G401 (cell line): ENCODE measurements at places on chromosomes 7 and 10.

- DNase-seq = no peak
These were observed 260.7 kb downstream of the KLF6 start for GRCh38 chr10:3524086-3524960.

DNA sequence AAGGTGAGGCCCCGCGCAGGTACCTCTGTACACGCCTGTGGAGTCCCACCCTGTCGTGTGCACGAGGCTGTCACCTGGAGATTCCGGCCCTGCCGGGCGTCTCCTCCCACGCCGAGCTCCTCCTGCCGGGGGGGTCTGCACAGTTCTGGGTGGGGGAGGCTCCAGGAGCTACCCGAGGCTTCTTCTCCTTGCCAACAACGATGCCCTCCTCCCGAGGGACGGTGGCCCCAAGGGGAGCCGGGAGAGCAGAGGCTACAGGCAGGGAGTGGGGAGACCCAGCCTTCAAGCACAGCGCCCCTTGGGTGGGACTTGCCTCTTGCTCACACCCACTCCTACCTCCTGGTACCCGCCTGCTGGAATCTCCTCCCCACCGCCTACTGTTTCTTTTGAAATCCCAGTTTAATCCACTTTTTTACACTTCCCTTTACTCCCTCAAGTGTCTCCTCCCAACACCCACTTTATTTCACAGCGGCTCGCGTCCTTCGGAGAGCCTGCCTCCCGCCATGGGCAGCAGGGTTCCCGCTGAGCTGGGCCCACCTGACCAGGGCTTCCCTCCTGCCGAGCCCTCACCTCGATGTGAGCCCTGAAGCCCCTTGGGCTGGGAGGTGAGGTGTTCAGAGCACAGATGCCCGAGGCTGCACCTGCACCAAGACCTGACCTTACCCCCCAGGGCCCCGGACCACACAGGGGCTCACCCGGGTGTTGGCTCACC lies 338.1 kb downstream of the DNAJB6 start:
- DNase-seq = no peak

DNA sequence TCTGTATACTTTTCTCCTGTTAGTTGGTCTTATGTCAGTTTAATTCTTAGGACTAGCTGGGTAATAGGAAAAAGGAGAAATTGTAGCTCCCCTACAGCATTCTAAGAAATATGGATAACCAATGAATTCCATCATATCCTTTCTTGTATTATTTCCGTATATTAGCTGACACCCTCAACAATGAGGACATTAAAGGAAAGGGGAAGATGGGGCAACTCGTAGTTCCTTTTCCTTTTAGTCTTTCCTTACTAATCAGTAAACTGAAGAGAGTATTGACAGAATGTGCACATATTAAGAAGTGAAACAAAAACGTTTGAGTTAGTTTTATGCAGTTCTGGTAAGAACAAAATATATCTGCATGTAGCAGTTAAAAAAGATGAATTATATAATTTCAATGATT lies 35.1 kb upstream of the C10orf67 start:
- no peak for DNase-seq

DNA sequence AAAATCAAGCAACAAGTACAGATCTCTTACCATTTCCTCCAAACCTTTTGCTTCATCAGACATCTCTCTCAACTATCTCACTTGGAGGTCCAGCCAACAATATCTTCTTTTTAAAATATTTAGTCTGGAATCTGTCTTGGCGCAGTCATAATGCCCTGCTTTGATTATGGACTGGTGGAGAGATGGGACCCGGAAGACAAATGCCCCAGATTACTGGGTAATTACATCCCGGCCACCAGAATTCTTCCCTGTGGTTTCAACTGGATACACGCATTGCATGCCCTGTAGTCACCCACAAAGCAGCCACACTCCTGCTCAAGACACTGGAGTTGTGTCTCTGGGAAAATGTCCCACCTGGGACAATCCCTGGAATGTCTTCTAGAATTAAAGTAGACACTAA lies 65.5 kb downstream of the BPGM start:
- DNase-seq = no peak

GRCh38 chr10:102627736-102628293 lies 16.5 kb upstream of the TRIM8 start:
- no peak for DNase-seq

DNA sequence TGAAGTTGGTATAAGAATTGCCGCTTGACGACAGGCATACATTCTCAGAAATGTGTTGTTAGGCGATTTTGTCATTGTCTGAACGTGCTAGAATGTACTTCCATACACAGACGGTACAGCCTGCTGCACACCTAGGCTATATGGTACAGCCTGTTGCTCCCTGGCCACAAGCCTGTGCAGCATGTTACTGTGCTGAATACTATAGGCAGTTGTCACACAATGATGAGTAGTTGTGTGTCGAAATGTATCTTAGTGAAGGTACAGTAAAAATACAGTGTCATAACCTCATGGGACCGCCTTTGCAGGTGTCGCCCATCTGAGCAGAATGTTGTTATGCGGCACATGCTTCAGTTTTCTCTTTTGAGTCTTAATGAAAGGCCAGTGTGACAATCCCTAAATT lies 66.5 kb downstream of the SHH start:
- no peak for DNase-seq

- no peak for DNase-seq
These were observed 165.4 kb downstream of the GLI3 start for GRCh38 chr7:42071372-42072261.
